ENCODE measurements at places on chromosomes 6 and 20.

DNA sequence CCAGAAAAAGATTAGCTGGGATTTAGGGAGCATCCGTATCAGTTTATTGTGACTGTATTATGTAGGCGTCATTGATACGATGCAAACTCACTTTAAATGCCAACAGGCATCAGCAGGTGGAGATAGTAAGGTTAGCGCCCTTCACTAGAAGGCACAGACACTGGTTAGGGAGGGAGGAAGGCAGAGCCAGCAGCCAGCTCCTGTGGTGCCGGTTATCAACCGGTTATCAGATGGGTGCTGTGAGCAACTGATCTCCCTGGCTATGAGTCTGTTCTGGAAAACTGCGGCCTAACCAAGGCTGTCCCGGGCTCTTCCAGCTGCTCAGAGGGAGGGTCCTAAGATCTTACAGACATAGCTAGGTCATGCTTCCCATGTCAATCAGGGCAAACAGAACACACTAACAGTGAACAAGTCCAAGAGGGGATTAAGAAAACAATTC, 47.5 kb upstream of the CD93 start:
- no peak for DNase-seq

- no peak for DNase-seq
Measured at GRCh38 chr6:53862662-53863462, 68.1 kb downstream of the LRRC1 start.

DNA sequence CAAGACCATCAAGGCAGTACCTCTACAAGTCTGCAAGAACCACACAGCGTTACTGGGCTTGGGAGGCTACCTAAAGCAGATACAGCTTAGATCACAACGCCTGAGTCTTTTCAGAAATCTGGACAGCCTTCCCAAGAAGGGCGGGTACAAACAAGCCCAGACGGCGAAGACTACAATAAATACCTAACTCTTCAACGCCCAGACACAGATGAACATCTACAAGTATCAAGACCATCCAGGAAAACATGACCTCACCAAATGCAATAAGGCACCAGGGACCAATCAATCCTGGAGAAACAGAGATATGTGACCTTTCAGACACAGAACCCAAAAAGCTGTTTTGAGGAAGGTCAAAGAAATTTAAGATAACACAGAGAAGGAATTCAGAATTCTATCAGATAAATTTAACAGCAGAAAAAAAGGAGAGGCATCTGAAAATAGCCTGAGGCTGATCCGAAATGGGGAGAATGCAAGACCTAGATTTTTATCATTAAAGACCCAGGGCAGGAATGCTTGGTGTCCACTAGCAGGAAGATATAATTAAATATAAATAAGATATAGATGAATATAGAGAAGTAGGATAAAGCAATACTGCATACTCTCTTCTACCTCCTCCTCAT, 131.7 kb upstream of the COL21A1 start:
- DNase-seq = no peak

GRCh38 chr6:154569156-154569862, 58.8 kb upstream of the CNKSR3 start:
- DNase-seq = no peak

DNA sequence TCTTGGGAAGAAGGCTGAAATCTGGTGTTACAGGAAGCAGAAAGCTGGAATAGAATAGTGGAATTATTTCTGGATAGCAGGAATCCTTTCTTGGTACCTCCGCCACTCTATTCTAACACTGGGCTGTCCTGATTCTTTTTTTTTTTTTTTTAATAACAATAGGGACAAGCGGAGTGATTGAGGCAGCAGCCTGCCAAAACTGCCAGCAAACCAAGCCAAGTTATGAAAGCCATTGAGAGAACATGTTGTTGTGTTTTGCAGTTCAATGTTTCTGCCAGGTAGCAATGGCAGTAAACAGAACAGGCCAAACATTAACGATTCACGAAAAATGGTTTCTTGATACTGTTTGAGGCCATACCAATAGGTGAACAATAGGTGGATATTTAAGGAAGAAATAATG, 47.1 kb downstream of the SLC26A8 start:
- DNase-seq = no peak

- DNase-seq = no peak
Measured at GRCh38 chr20:2252419-2252997, 43.3 kb upstream of the TGM3 start.
